ENCODE measurements at places on chromosomes 2 and 18.

- DNase-seq: no peak
Observed at GRCh38 chr2:128450211-128451024, 131.8 kb upstream of the HS6ST1 start.

- DNase-seq: no peak
Observed at GRCh38 chr18:49243391-49243790, 217.1 kb downstream of the DYM start.

GRCh38 chr2:84214455-84214854 is 244.6 kb downstream of the SUCLG1 start:
- DNase-seq: no peak

- DNase-seq: no peak
Observed at GRCh38 chr18:62720048-62720447, 4.7 kb downstream of the PHLPP1 start.

- DNase-seq: no peak
Observed at GRCh38 chr2:58010599-58010998, 36.0 kb upstream of the VRK2 start.

DNA sequence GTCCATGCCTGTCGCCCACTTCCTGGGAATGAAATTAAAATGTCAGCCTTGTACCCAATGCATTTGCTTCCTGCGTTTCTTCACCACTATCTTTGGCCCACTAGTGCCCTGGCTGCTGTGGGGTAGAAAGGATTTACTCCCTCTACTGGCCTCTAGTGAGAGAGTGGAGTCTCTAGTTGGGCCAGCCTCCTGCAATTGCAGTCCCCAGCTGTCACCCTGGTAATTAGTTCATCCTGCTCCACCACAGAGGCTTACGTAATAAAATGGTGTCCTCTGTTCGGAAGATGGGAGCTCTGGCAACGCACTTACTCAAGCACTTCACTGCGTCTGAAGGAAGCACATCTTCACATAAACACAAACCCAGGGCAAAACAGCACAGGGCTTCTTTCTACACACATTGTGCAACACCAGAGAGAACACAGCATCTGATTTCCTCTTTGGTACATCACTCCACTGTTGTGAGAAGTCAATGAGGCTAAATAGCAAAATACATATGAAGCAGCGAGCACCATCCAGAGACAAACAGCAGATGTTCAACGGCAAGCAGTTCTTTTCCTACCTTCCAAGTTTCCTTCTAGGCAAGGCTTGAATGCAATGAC is 274.6 kb downstream of the LRATD1 start:
- no peak for DNase-seq

DNA sequence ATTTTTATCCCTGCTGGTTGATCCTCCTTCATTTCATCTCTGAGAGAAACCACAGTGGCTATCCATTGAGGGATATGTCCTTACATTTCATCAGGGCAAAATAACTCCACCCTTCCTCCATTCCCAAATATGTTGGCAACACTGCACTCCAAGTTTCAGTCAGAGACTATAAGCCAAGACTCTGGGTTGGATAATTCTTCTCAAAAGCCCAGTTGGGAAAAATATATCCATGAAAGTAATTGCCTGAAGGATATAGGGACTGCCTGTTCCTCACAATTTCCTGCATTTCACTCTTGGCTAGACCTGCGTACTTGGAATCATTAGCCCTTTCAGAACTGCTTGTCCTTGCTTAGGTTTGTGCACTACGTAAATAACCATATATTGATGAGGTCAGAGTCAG is 27.9 kb upstream of the EPB41L3 start:
- no peak for DNase-seq

- DNase-seq: no peak
Observed at GRCh38 chr18:69830189-69830588, 117.5 kb downstream of the CD226 start.

GRCh38 chr2:213248637-213249036 is 35.6 kb upstream of the SPAG16 start:
- DNase-seq: no peak

- no peak for DNase-seq
Observed at GRCh38 chr2:77566582-77566981, 44.4 kb upstream of the LRRTM4 start.

- no peak for DNase-seq
Observed at GRCh38 chr2:44801289-44801840, 140.1 kb upstream of the SIX3 start.

DNA sequence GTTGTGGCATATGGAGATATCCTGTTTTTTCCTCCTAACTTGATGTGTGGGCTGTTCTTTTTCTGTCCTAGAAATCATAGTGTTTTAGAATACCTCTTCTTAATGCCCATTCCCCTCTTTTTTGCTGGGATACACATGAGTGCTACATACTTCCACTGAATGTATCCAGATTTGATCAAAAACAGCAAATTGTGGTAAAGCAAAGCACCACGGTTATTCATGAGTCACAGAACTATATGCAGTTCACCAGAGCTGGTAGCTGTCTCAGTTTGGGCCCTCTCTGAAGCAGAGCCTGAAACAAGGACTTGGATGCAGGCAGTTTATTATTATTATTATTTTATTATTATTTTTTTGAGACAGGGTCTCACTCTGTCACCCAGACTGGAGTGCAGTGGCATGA is 69.9 kb upstream of the CTLA4 start:
- DNase-seq: no peak

DNA sequence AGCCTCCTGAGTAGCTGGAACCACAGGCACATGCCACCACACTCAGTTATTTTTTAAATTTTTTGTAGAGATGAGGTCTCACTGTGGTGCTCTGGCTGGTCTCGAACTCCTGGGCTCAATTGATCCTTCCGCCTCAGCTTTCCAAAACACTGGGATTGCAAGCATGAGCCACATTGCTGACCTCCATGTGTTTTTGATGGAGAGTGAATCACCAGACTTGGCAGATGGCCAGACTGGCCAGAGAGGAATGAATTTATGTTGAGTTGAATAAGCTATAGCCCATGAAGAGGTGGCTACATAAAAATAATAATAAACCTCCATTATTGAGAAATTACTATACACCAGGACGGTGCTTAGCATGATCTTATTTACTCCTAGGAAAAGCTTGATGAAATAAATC is 91.5 kb downstream of the MREG start:
- DNase-seq: no peak

DNA sequence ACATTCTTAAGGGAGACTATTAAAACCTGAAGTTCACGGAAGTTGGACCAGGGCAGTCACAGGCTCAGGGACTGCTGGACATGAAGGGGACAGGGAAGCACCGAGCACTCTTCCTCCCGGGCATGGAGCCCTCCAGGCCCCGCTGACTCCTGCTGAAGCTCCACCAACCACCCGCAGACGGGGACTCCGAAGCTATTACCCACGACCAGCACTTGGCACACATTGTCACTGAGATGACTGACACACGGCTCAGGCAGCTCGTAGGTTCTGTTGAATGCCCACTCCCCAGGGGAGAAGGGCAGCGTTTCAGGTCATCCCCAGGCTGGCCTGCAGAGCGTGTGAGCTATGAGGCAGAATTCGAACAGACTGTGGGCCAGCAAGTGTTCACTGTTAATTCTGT is 234.8 kb downstream of the NDUFA10 start:
- no peak for DNase-seq

DNA sequence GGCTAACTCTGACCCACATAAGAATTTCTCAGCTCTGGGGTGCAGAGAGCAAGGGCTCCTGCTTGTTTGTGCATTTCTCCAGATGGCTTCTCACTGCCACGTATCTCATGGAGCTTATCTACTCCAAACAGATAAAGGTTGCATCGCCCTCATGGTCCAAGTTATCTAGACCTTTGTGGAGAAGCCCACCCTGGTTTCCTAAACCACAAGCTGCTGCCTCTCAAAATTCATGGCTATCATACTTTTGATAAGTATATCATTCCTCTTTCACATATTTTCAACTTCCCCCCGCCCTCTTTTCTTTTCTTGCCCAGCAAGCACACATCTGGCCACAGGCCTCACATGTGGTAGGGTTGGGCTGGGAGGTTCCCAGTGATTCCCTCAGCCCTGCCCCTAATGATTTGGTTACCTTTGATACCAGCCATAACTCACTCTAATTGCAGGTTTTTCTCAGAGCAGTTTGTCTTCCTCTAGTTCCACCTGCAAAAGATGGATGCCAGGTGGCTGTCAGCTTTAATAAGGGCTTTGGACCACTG is 146.0 kb downstream of the RHBDD1 start:
- no peak for DNase-seq

GRCh38 chr2:65922794-65923193 is 490.4 kb upstream of the SPRED2 start:
- DNase-seq: no peak

DNA sequence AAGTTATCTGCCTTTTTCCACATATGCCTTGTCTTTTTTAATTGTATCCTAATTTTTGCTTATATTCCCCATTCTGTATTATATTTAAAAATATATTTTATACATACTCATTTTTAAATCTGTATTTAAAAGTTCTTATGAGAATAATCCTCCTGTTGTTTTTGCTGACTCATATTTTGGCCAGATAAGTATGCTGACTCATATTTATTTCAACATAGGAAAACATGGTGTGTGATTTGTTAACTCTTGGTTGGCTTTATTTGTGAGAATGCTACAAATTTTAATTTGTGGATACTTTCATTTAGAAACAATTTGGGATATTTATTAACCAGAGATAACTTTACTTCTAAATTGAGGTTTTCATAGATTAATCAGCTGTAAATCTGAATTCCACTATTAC is 587.7 kb downstream of the CPS1 start:
- DNase-seq: no peak

- DNase-seq: no peak
Observed at GRCh38 chr2:222272446-222273015, 26.3 kb downstream of the PAX3 start.

- DNase-seq: no peak
Observed at GRCh38 chr2:72115110-72116080, 32.3 kb downstream of the CYP26B1 start.

GRCh38 chr2:150938527-150938926 is 323.1 kb downstream of the RBM43 start:
- no peak for DNase-seq

DNA sequence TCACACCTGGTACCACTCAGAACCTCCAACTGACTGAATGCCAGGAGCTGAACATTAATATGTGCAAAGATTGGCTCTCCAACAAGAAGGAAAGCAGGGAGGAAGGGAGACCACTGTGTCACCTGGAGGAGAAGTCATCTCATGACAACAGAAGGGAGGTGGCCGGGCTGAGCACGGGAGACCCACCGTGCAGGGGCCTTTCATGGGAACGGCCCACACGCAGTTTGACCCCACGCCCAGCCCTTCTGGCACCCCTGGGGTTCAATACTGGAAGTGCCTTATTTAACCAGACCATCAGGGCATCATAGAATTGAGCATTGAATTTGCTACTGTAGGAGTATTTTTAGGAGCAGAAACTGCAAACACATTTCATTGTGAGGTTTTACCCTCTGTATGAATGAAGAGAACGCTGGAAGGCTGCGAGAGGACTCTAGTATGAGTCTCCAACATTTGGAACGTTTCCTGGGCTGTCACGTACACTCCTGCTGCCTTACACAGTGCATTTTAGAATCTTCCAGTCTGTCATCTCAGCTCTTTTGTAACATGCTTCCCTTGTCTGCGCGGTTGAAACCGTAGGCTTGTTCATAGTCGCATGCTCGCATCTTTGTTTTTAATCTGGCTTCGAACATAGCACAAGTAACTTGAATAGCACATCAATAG is 132.1 kb downstream of the NFATC1 start:
- DNase-seq: no peak

GRCh38 chr2:186437719-186438118 is 48.3 kb upstream of the ZC3H15 start:
- DNase-seq: no peak

GRCh38 chr2:118672571-118673158 is 174.8 kb downstream of the EN1 start:
- DNase-seq: no peak

- DNase-seq: no peak
Observed at GRCh38 chr2:12277241-12278034, 439.3 kb upstream of the TRIB2 start.

DNA sequence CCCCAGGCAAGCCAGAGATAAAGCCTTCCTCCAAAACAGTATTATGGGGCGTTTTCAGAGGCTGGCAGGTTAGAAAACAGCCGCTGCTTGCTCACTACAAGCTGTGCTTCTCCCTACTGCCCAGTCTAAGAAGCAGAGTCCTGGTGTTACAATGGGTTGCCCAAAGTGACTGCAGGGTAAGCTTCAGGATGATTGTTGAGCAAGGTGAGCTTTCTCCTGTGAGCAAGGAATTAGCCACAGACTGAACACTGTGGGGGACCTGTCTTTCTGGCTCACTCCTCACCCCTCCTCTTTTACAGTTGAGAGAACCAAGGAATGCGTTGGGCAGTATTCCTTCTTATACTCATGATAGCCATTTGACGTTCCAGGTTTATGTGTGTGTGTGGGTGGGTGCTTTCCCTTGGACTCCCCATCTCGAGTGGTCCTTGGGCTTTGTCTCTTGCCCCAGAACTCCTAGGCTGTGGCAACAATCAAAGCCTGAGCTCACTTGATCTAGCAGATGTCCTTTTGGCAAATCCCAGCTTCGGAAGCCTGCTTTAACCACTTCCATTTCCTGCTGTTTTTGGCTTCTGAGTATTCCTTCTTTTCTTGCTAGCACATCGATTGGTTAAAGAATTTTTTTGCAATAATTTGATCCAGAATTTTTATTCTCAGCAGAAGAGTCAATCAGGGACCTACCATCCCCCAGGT is 47.5 kb downstream of the KDM3A start:
- DNase-seq: no peak

DNA sequence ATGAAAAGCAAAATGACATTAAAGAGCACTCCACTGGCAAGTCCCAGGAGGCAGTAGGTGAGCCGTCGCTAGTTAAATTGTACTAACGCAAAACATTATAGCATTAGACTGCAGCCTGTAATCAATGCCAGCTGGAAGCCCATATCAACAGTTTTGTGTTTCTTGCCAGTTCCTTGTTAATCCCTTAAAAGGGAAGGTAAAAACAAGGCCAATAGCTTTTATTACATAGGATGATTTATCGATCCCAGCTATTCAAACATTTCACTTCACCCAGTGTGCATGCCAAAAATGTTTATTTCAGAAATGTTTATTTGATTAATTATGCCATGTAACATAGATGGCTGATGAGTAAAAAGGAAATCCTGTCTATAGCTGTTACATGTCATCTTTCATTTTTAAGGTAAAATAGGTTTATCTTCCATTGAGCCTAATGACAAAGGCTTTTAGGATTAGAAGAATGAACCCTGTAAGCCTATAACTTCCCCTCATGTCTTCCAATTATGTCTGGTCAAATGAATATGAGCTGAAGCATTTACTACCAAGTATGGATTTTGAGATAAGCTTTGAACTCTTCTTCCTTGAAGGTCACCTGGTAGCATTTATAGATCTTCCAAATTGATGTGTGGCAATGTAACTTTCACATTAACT is 591.2 kb downstream of the RNF144A start:
- DNase-seq: no peak

GRCh38 chr18:9947248-9947647 is 33.4 kb downstream of the VAPA start:
- DNase-seq: no peak

GRCh38 chr2:39994151-39994550 is 215.1 kb upstream of the THUMPD2 start:
- DNase-seq: no peak

GRCh38 chr2:191777351-191777750 is 69.5 kb downstream of the CAVIN2 start:
- no peak for DNase-seq
